NAMALWA (cell line): ENCODE measurements at places on chromosomes 11 and 22.

DNA sequence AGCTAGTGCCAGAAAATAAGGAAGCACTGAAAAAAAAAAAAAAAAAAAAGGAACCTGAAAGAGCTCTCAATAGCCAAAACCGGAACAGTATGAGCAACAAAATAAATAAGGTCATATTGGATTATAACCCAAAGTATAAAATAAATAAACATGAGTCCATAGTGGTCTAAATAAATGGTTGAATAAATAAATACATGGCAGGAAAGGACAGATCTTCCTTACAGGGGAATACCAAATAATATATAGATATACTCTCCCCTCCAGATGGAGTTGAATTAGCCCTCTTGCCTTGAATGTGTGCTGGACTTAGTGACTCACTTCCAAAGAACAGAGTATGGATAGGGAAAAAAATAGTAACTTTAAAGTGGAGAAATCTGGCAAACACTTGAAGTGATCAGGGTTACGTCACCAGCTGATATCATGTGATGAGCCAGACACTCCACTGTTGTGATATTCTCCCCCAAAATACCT lies 14.3 kb upstream of the ARRB1 start:
- no peak for DNase-seq

GRCh38 chr11:127862406-127862805 lies 725.0 kb downstream of the ETS1 start:
- no peak for DNase-seq

DNA sequence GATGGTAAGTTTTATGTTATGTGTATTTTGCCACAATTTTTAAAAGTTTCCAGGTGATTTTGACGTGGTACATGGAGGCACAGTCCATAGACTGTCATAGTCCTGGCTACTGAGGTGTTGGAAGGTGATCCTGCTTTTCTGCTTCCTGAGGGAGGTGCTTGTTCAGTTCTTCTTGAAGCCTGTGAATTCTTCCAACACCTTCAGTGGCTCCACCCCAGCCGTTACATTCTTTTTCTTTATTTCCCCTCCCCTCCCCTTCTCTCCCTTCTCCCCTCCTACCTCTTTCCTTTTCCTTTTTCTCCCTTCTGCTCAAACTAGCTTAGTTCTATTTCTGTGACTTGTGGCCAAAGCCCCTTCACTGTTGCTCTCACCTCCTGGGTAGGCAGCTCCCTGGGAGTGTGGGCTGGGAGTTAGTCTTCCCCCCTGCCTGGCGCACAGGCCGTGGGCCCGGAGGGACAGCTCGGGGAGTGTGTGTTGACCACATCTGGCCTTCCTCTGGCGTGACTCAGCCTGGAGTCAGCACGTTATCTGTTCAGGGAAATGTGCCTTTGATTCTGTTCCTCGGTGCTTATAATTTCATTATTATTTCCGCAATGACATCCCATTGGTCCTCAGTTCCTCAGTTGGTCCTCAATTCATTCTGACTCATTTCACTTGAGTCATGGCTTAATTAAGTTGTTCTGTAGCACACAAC lies 566.2 kb downstream of the TBC1D22A start:
- no peak for DNase-seq

DNA sequence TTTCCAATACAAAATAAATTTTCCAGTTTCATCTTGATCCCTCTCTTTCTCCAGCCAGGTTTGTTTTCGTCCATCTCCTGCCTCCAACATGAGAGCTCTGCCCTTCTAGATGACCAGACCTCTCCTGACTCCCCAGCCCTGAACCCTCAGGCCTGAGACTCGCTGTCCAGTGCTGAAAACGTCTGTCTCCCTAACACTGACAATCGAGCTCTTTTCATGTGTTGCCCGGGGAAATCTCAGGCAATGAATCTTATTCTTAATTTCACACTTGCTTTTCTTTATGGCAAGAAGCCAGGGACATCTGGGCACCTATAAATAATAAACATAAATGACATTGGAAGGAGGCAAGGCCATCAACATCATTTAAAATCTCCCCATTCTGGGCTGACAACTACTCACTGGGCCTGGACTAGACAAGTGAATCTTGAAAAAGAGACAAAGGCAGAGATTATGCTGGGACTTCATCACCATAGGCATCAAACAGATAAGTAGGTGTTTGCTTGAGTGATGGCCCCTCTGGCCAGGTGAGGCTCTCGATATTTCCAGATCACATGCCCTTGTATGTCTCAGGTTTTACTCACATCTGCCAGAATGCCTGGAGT lies 274.5 kb upstream of the B3GAT1 start:
- no peak for DNase-seq

GRCh38 chr22:37817705-37818408 lies 5.3 kb upstream of the GALR3 start:
- peak; percentile 81 for DNase-seq

- DNase-seq = no peak
Observed at GRCh38 chr11:2149864-2150847, 10.9 kb downstream of the INS start.

- DNase-seq = no peak
Observed at GRCh38 chr11:78381865-78382264, 35.8 kb downstream of the GAB2 start.

DNA sequence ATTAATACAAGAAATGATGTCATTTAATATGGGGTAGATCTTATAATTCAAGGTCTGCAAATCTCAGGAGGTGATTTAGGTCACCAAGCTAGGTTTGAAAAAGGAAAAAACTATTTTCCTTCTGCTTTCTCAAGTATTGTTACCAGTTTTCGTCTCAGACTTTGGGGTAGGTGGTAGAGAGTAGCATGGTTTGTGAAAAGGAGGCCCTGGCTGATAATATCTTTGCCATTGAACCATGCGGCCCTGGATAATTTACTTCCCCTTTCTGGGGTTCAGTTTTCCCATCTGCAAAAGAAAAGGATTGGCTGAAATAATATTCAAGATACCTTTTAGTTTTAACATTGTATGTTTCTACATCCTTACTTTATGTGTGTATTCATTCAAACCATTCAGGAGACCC lies 92.1 kb downstream of the WNT11 start:
- DNase-seq = no peak

DNA sequence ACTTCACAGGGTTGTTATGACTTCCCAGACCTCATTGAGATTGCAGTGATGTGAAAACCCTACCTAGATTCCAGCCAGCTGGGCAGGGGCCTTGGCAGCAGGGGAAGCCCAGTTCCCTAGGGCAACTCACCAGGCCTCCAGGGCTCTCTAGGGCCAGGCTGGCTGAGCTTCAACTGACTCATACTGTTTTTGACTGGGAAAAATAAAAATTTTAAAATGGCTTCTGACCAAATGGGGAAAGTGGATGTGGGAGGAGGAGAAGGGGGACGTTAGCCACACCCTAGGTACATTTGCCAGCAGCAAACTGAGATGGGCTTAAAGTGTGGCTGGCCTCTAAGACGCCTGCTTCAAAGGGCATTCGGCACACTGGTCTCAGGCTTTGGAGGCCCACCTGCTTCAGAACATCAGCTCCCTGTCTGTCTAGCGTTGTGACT lies 39.0 kb downstream of the BMAL1 start:
- no peak for DNase-seq

- no peak for DNase-seq
Observed at GRCh38 chr22:26656891-26657851, at the start of gene MIAT. Gene MIAT, plus strand, starts transcription at chr22:26657588.

DNA sequence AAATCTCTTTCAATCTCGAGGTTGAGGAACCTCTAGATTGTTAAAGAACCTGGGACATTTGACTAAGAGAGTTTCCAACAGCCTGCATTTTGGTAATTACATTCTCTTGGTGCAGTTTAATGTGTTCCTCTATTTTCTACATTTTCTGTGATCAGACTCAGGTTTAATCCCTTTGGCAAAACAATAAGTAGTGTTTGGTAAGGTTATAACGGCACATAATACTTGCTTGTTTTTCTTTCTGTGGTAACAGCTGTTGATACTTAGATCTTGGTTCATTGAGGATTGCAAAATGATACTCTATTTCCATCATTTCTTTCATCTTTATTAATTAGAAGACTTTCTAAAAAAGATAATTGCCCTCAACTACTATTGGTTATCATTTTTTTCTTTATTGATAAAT lies 271.3 kb downstream of the SBF2 start:
- DNase-seq = no peak

DNA sequence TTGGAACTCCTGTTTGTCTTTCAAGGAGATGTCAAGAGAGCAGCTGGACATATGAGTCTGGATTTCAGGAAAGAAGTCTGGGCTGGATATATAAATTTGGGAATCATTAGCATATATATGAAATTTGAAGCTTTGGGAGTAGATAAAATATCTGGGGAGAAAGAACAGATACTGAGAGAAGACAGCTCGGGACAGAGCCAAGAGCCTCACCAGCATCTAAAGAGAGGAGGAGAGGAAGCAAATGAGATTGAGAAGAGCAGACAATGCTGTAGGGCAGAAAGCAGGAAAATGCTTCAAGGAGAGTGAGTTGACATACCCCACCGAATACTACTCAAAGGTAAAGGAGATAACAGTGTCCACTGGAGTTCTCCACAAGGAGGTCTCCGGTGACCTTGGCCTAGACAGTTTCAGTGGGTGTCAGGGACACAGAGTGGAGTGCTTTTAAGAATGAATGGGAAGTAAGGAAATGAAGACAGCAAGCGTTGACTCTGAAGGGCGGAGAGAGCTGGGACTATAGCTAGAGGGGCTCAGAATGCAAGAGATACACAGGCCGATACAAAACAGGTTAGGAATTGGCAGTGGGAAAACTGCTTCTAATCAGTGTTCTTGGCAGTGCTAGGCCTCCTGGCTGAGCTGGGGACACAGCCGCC lies 862 bp downstream of the APBB1 start:
- DNase-seq = no peak

DNA sequence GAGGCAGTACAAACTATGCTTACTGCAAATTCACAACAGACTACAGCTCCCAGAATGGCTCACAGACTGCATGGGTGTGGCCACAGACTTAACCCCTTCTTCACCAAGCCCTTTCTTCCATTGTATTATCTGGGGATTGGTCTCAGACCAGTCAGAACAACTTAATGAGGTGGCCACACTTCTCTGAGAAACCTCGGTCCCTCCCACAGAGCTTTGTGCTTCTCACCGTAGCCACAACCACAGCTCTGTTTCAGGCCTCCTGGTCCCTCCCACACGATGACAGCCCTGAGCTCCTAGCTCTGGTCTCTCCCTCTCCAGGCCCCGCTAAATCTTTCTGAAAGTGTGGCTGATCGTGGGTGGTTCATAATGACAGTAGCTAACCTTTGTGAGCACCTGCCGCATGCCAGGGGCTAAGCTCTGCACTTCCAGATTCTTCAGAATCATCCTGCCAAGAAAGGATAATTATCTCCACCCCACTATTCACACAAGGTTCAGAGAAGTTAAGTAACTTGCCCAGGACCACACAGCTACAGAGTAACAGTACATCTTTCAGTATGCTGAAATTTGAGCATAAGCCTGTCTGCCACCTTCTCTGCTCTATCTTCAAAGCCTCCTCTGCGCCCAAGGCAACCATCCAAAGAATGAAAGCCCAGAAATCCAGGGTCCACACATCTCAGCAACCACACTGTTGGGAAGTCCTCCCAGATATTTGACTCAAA lies 5.4 kb downstream of the PDE2A start:
- no peak for DNase-seq

DNA sequence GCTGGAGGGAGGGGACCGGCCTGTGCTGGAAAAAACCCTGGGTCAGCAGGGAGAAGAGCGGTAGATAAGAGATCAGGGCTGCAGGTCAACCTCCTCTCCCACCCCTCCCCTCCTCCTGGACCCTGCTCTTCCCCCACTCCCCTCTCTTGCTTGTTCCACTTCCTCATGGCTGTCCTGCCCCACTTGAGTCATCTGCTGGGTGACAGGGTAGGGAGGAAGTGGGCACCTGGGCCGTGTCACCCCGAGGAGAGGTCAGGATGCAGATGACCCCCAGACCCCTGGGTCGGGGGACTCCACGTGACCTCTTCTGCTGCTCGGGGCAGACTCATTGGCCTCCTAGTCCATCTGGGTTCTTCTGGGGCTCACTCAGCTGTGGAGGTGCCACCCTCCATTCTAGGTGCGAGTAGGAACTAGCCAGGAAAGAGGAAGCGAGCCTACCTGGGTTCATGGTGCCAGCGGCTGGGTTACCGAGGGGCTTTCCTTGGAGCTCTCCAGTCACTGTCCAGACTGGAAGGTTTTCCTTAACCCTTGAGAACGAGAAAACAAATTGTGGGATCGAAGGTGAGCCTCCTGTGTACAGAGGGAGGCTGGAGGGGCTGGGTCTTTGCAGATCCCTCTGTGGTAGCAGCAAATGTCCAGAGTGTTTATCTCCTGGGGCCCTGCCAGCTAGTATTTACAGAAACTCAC lies 6.5 kb downstream of the APOL2 start:
- no peak for DNase-seq

DNA sequence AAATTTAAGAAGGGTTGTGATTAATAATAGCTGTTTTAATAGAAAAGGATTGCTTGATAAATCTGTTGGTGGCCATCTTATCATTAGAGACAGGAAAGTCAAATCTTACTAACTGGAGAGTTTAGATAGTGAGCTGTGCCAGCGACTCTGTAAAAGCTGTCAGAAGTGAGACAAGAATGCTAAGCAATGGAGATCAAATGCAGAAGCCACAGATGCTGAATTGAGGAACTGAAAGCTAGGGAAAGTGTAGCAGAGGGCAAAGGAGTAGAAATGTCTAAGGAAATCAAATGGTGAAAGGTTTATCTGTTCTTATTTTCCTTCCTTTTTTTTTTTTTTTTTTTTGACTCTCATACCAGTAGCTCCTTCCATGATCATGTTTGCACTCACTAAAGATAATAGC lies 13.7 kb downstream of the MS4A13 start:
- peak; percentile 71 for DNase-seq

DNA sequence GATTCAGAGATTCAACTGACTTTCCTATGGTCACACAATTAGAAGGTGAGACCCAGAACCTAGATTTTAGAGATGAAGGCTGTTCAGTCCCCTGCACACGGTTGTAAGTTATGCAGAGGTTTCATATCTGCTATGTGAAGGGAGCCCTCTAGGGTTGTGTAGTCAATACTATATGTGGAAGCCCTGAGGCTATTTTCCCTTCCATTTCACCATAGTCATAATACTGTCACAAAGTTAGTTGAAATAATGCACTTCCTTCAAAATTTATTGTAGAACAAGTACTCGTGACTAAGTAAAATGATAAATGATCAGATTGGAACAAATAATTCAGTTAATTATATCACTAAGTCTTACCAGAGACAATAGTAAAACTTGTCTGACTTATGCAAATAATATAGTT lies 48.8 kb downstream of the ENDOD1 start:
- peak; percentile 42 for DNase-seq

- DNase-seq = no peak
Observed at GRCh38 chr11:760236-760635, 13.0 kb downstream of the TALDO1 start.

- DNase-seq = no peak
Observed at GRCh38 chr11:19559746-19560145, 152.9 kb upstream of the NAV2 start.

GRCh38 chr22:29267462-29267857 lies 321 bp downstream of the RHBDD3 start:
- DNase-seq = no peak

GRCh38 chr11:120130991-120131760 lies 6.7 kb downstream of the TRIM29 start:
- DNase-seq = no peak
